ENCODE measurements at places on chromosomes 6 and 20.

GRCh38 chr6:80537118-80537972 is 430.9 kb downstream of the BCKDHB start:
- DNase-seq: no peak

DNA sequence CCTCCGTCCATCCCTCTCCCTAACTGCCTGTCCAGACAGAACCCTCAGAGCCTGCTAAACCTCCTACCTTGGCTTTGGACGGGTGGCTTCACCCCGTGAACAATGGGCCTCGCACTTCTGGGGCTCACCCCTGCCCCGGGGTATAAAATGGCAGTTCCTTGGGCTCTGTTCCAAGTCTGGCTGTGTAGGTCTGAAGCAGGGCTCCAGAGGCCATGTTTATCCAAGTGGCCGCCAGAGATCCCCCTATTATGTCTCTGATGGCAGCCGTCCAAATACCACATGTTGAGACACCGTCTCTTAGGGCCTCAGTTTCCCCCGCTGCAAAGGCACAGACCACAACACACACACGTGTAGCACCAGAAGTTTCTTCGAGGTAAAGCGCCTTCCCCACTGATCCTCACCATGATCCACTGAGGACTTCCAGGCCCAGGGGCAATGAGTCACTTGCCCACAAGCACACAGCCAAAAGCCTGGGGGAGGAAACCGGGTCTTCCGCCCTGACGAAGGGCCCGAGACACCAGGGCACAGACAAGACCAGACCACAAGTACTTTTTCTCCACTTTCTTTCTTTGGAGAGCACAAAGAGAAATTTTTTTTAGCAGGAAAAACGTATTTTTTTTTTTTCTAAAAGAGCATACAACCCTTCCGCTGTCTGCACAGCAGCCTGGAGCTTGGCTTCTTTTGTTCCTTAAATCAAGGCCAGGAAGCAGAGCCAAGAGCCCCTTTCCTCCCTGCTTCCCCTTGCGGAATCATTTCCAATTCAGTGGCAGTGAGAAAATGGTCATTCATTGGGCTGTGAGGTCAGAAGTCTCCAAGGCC is 11.8 kb downstream of the CPNE5 start:
- peak; percentile 79 for DNase-seq

GRCh38 chr6:106145741-106146227 is 59.6 kb downstream of the PRDM1 start:
- no peak for DNase-seq

DNA sequence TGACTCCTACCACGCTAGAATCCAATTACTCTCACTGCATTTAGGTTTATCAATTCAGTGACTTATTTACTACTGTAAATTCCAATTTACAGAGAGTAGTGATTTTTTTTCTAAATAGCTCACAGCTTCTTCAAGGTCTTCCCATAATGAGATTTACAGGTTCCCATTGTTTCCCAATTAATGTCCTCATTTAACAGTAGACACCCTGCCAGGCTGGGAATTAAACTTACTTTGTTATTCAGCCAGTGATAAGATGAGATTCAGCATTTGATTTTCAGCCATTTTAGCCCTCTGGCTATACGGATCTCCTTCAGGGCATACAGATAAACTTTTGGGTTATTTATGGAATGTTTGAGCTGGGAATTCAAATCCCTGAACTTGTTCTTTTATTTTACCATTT is 582.9 kb upstream of the EYS start:
- no peak for DNase-seq

DNA sequence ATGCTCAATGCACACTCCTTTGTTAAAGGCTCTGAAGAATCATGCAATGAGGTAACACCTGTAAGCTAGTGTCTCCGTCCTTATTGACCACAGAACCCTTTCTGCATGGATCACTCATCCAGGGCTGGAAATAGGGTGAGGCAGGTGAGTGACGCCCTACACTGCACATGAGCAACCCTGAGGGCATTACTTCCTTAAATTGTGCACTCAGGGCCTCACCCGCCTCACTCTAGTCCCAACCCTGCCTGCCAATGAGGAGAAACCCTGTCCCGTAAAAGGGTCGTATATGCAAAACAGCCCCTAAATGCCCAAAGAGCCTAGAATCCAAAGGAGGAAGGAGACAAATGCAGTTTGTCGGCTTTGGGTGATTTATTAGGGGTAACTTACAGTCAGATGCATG is 33.6 kb upstream of the NOP56 start:
- no peak for DNase-seq

DNA sequence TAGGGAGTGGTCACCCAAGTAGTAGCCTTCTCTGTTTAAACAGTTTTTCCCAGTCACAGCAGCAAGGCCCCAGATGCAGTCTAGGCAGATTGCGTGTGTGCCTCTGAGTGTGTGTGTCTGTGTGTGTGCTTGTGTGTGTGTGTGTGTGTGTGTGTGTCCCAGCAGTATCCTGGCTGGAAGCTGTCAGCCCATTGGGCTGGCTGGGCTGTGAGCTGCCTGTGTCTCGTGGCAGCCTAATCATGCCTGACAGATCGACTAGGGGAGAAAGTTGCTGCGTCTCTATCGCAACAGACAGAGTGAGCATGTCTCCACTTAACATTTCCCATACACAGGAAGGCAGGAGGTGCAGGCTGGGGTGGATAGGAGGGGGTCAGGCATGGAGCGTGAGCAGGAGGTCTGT is 42.9 kb upstream of the LRFN2 start:
- DNase-seq: no peak

DNA sequence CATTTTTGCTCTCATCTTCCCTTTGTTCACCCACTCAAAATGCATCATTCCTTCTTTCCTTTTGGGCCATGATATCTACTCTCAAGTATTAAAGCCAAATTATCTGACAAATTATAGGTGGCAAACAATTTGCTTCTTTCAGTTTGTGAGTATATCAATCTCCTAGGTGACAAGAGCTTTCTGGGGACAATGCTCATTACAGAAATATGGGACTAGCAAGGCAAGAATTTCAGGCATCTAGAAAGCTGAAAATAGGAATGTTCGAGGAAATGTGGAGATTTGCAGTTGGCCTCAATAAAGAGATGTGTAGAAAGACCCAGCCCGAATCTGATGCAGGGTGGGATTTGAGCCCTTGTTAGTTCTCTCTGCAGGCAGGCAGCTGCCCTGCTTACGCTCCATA is 71.8 kb downstream of the ALDH8A1 start:
- no peak for DNase-seq

DNA sequence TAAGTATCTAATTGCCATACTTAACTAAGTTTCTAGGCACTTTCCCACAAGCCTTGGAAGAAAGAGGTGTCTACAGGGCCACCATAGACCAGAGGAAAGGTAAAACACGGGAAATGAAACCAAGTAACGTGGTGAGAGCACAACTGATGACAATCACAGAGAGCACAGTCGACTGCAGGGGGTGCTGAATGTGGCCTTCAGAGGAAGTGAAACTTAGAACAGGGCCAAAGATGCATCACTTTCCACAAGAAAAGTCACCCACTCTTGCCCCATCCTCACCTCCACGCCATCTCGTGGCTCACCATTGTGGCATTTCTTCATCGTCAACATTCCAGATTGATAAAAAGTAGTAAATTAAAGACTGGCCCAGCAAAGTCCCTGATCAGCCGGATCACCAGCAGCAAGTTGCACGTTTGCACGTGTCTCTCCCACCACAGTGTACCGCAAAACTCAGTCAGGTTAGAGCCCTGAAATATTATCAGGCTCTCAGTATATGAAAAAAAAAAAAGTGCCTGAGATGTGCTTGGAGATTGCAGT is 31.4 kb downstream of the HIVEP2 start:
- no peak for DNase-seq

DNA sequence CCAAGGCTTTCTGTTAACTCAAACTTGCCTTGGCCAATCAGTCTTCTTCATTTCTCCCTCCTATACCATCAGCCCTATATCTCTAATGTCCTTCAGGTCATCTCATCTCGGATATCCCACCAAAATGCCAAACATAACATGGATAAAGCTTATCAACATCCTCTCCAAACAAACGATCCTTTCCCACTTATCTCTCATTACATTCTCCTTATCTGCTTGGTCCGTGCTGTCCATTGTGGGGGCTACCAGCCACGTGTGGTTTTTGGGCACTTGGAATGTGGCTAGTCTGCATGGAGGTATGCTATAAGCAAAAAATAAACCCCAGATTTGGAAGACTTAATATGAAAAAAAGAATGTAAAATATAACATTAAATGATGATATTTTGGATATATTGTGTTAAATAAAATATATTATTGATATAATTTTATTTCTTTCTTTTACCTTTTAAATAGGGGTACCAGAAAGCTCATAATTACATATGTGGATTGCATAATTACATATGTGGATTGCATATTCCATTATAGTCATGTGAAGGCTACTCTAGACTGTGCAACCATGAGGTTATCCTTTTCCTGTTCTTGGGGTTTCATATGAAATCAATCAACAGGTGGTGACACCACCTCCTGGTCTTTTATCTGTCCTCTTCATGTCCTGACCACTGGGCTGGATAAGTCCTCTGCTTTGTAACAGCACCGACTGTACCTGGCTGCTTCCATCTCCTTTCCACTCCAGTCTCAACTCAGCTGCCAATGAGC is 123.0 kb downstream of the CD83 start:
- DNase-seq: no peak

GRCh38 chr6:36823421-36824096 is 15.7 kb downstream of the CPNE5 start:
- DNase-seq: no peak

GRCh38 chr6:152380351-152380767 is 256.8 kb downstream of the SYNE1 start:
- no peak for DNase-seq

GRCh38 chr6:146679386-146679785 is 80.6 kb downstream of the ADGB start:
- DNase-seq: no peak

DNA sequence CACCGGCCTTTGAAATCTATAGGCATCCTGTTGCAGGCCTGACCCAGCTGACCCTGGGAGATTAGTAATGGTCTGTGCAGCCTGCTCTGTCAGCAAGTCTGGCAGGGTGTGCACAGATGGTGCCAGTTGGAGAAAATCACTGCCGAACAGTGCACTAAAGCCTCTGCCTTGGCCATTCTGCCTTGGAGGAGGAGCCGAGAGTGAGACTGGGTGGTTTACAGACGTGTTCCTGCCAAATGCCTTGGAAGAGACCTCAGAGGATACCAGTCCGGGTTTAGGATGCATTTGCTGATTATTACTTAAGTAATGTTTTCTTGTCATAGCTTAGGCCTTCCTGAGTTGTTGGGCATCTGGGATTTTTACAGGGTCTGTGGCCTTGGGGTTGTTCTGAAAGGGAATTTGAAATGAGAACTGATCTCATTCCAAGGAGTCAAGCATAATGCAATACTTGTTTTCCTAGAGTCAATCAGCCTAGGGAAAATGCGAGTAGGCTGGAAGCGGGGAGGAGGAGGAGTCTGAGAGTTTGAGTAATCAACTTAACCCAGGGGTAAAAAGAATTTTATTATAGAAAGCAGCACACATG is 292.1 kb downstream of the SOX4 start:
- DNase-seq: peak; percentile 38

DNA sequence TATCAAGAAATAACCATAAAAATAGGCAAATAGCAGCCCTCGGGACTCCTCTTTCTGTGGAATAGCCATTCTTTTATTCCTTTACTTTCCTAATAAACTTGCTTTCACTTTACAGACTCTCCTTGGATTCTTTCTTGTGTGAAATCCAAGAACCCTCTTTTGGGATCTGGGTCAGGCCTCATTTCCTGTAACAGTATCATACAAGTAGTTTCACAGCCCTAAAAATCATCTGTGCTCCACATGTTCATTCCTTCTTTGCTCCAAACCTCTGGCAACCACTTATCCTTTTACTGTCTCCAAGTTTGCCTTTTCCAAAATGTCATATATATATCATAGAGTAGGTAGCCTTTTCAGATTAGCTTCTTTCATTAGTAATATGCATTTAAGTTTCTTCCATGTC is 13.5 kb upstream of the NT5E start:
- DNase-seq: no peak

GRCh38 chr20:48879612-48880245 is 41.8 kb upstream of the ARFGEF2 start:
- DNase-seq: no peak

DNA sequence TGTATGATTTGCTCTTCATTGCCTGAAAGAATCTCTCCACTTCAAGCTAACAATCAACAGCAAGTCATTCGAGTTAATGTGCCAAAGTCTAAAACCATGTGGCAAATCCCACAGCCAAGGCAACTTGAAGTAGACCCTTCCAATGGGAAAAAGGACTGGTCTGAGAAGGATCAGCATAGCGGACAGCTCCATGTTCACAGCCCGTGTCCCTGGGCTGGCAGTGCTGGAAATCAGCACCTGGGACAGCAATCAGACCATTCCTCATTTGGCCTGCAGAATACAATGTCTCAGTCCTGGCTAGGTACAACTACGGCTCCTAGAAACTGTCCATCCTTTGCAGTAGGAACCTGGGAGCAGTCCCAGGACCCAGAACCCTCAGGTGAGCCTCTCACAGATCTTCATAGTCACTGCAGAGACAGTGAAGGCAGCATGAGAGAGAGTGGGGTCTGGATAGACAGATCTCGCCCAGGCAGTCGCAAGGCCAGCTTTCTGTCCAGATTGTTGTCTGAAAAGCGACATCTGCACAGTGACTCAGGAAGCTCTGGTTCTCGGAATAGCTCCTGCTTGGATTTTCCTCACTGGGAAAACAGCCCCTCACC is 1.1 kb downstream of the GJA10 start:
- DNase-seq: peak; percentile 13

GRCh38 chr6:39870950-39871349 is 63.3 kb downstream of the MOCS1 start:
- no peak for DNase-seq

Data from H54 (cell line).